ENCODE measurements at places on chromosomes 13 and 19.

DNA sequence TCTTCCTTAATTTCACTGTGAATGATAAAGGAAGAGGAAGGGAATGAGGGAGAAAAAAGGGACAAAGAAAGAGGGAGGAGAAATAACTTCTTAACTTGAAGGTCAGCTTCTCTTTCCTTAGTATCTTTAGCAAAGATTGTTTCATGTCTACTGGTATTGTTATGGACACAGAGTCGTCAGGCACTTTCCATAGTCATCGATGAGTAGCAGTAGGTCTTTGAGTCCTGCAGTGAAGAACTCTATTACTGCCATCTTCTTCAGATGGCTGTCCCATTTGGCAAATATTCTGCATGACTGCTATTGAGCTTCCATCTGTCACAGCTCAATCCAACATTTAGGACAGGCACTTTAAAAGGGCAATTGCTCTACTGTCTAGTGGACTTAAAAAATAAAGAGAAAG is 2463.1 kb downstream of the PCDH9 start:
- DNase-seq = no peak

DNA sequence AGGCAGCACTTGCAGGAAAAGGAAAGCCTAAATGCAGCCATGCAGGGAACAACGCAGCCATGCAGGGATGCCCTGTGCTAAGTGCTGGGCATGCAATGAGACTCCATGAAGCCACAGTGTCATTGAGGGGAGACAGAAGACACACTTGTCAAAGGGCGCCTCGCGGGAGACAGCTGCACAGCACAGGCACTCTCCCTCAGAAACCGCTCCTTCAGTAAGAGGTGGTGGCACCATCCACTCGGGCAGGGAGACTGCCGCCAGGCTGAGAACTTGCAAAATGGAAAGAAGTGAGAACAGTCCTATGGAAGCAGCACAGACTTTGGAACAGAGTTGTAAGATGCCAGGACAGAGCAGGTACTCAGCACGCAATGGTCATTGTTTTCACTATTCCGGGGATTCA is 51.1 kb downstream of the GGACT start:
- no peak for DNase-seq

GRCh38 chr13:111976474-111977178 is 90.3 kb upstream of the SOX1 start:
- no peak for DNase-seq

- no peak for DNase-seq
These were observed 26.9 kb upstream of the ZNF83 start for GRCh38 chr19:52665027-52665426.

GRCh38 chr13:53028637-53029203 is at the start of gene OLFM4:
OLFM4 (plus strand) TSS chr13:53028813; CDS start chr13:53028837, 24 bp downstream.
- no peak for DNase-seq

- no peak for DNase-seq
These were observed 128.8 kb downstream of the LMO7 start for GRCh38 chr13:75764926-75765310.

- no peak for DNase-seq
These were observed 123.1 kb downstream of the SPRY2 start for GRCh38 chr13:80217614-80218456.

- DNase-seq = peak; percentile 85
These were observed 12.9 kb upstream of the ZNF564 start for GRCh38 chr19:12564016-12564664.

GRCh38 chr19:40134866-40135265 is 44.1 kb upstream of the ZNF780A start:
- DNase-seq = no peak

DNA sequence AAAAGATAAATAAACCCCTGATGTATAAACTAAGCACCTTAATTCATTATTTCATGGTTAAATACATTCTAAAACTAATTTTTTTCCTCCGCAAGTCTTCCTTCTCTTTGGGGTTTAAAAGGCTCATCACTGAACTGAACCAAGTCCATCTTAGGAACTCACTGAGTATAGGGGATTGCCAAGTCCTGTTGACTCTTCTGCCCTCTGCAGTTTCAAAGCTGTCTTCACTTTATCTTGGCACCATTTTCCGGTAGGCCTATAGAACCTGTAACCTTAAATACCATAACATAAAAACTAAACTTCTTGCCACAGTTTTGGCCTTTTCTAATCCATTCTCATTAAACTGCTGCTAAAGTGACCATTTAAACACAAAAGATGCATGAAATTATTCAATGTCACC is 66.5 kb upstream of the USPL1 start:
- DNase-seq = no peak

DNA sequence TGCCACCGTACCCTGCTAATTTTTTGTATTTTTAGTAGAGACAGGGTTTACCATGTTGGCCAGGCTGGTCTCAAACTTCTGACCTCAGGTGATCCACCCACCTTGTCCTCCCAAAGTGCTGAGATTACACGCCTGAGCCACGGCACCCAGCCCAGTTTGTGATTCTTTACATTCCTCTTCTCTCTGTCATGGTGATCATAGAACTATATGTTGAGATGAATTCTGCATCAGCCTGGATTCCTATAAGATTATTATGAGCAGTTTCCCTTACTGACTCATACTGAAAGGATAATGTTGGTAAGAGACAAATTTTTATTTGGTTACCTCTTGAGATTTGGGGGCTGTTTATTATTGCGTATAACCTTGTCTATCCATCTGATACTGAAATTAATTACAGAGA is 121.5 kb upstream of the CSNK1A1L start:
- DNase-seq = no peak

- no peak for DNase-seq
These were observed 7.4 kb upstream of the ZNRF4 start for GRCh38 chr19:5447700-5448311.

GRCh38 chr13:74151859-74152258 is 17.7 kb upstream of the KLF12 start:
- no peak for DNase-seq

DNA sequence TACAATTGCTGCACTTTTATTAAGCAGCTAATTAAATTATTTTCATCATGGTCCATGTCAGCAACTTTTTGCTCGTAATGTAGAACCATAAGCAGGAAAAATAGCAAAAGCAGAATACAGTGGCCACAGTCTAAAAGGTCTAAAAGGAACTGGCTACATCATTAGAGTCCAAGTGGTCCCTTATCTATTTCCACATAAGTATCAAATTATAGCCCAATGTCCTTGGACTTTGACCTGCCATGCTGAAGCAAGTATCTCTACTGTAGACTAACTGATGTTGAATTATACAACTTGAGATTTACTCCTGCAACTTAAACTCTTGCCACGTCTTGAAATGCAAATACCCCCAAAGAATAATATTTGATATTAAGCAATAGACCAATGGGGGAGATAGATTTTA is 68.8 kb downstream of the OXGR1 start:
- no peak for DNase-seq

- DNase-seq = no peak
These were observed 94.3 kb downstream of the SIPA1L3 start for GRCh38 chr19:38001158-38001781.

GRCh38 chr13:50127726-50128291 is 112.6 kb downstream of the KCNRG start:
- DNase-seq = no peak

DNA sequence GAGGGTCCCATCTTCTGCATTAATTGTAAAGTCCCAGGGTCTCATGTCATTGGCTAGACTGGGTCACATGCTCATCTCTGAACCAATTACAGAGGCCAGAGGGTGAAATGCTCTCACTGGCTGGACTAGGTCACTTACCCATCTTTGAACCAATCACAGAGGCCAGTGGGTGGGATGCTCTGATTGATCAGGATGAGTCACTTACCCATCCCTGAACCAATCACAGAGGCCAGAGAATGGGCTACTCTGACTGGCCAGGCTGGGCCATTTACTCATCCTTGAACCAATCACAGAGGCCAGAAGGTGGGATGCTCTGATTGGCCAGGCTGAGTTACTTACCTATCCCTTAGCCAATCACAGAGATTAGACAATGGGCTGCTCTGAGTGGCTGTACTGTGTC is 5.3 kb downstream of the MISP start:
- DNase-seq = peak; percentile 42

GRCh38 chr19:48554385-48555091 is 2.6 kb downstream of the SULT2B1 start:
- DNase-seq = no peak

- DNase-seq = no peak
These were observed 392.4 kb downstream of the DCT start for GRCh38 chr13:94087100-94087499.

GRCh38 chr13:49908637-49909036 is 27.5 kb downstream of the SPRYD7 start:
- DNase-seq = no peak

DNA sequence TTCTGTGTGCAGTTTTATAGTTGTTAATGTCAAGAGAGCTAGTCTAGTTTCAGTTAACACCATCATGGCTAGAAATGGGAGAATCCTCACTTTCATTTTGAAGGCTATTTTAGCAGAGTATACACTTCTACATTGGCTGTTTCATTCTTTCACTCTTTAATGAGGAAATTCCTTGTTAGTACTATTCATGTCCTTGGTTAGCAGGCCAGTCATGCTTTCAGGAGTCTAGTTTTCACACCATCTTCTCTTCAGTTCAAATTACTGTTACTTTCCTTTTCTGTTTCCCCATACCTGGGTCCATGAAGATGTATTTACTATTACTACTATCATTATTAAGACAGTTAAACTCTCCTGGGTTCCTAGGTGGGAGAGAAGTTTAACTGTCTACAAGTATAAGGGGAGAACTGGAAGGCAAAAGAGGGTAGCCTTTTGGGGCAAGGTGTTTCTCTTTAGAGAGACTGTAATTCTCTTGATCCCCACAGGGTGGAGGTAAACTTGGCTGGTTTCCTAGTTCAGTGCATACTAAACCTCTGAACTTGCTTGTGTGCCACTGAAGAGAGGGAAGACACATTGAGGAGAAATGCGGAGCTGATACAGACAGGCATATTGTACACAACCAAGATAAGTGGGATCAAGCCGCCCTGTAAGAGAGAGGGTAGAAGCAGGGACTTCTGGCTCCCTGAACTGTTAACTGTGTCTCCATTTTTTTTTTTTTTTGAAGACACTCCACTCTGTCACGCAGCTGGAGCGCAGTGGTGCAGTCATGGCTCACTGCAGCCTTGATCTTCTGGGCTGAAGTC is 41.3 kb upstream of the IGFL4 start:
- DNase-seq = no peak

- DNase-seq = peak; percentile 21
These were observed 100.6 kb upstream of the PABPC3 start for GRCh38 chr13:24995225-24995804.

- no peak for DNase-seq
These were observed 449.7 kb downstream of the IRS2 start for GRCh38 chr13:109336730-109337129.

DNA sequence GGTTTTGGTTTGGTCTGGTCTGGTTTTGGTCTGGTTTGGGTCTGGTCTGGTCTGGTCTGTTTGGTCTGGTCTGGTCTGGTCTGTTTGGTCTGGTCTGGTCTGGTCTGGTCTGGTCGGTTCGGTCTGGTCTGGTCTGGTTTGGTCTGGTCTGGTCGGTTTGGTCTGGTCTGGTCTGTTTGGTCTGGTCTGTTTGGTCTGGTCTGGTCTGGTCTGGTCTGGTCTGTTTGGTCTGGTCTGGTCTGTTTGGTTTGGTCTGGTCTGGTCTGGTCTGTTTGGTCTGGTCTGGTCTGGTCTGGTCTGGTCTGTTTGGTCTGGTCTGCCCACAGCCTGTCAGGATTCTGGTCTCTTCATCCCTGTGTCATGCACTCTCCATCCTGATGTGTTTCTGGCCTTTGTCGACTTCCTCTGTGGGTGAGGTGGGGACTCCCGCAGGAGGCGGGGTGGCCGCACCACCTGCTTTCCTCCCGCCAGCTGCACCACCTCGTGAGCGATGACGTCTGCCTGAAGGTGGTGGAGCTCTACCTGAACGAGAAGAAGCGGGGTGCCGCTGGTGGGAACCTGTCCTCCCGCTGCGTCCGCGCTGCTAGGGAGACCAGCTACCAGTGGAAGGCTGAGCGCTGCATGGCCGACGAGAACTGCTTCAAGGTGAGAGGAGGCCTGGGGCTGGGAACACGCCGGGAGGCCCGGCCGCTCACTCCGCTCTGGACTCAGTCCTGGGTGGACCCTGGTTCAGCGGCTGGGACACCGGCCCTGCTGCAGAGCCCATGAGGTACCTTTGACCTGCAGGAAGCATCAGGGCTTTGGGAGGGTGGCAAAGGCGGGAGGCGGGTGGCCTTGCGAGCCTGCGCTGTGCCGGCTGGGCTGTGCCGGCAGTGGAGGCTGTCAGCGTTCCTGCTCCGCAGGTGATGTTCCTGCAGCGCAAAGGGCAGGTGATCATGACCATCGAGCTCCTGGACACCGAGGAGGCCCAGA is 12.9 kb upstream of the F2RL3 start:
- no peak for DNase-seq

GRCh38 chr13:34241332-34241731 is 423.4 kb downstream of the RFC3 start:
- DNase-seq = no peak

GRCh38 chr13:25692099-25692498 is 320.3 kb downstream of the ATP8A2 start:
- no peak for DNase-seq

DNA sequence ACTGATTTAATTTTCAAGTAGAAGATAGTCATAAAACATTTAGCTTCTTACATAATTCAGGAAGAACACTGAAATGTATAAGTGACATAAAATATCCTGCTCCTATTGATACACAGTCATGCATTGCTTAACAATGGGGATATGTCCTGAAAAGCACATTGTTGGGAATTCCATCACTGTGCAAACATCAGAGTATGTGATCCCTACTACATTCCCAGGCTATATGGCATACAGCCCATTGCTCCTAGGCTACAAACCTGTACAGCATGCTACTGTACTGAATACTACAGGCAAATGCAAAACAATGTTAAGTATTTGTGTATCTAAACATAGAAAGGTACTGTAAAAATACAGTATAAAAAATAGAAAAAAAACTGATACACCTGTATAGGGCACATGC is 723.9 kb upstream of the ARGLU1 start:
- DNase-seq = no peak

DNA sequence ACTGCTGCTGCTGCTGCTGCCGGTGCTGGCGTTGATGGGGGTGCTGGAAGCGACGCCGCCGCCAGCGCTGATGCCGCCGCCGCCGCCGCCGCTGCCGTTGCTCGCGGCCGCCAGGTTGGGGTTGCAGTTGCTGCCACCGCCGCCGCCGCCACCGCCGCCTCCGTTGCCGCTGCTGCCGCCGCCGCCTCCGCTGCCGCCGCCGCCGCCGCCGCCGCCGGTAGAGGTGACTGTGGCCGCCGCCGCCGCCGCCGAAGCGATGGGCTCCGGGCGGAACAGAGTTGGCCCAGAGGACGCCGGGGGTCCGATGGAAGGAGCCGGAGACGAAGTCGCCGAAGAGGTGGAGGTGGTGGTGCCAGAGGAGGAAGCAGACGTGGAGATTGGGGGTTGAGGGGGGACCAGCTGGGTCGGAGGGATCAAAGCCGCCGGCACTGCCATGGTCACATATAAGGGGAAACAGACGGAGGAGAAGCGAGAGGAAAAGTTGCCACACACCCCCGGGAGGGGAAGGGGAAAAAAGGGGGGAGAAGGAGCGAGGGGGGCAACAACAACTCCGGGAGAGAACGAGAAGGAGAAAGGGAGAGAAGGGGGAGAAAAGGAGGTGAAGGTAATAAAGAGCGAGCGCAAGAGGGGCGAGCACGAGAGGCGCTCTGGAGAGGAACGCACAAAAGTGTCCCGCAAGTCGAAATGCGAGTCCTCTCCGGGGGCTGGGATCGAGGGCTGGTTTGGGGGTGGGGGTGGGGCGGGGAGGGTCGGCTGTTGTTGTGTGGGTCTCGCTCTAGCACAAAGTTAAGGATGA is 471 bp downstream of the DACH1 start:
- no peak for DNase-seq

- no peak for DNase-seq
These were observed 230.1 kb downstream of the DLEU7 start for GRCh38 chr13:50613356-50613831.
